ENCODE measurements at places on chromosomes 4 and X.
A peak's percentile ranks its signal among the peaks of the same experiment; 100 is the strongest.

DNA sequence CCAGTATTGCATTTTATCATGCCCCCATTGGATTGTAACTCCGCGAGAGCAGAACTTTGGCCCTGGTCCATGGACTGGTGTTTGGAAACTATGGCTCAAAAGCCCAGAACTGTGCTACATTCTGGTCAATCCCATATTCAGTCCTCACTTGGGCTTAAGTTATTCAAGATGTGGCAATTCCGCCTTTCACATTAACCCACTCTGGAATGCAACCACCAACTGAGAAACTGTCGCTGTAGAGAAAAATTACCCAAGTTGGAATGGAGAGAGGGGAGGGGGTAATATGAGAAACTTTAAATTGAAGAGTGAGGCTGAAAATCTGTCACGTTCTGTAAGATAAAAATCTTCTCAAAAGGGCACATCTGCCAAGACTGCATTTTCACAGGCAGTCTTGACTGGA, 189.6 kb upstream of the NHS start:
- no peak for ATAC-seq

GRCh38 chrX:135509885-135510284, 10.6 kb upstream of the INTS6L start:
- no peak for ATAC-seq

GRCh38 chr4:153483432-153484418, 17.6 kb downstream of the TMEM131L start:
- no peak for ATAC-seq

DNA sequence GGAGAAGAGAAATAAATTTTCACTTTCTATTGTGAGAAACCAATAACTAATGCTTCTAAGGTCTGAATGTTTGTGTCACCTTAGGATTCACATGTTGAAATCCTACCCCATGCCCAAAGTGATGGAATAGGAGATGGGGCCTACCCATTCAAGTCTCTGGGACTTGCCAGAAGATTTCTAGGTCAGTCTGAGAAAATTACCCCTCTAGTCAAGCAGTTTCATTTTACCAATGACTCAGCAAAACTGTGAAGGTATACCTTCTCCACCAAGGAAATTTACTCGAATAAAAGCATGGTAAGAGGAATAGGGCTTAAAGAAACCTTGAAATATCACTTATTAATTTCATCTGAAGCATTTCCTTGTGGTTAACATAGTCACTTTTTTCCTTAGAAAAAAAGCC, 23.5 kb upstream of the PAPSS1 start:
- ATAC-seq = no peak

- ATAC-seq = peak; percentile 8
Observed at GRCh38 chrX:7146703-7147412, 654 bp upstream of the STS start.

All from motor neuron (in vitro differentiated cells).